ENCODE measurements at places on chromosomes 12 and 14.

GRCh38 chr14:81455390-81455789 is 55.3 kb upstream of the STON2 start:
- DNase-seq: no peak

GRCh38 chr14:92579244-92579936 is 65.8 kb downstream of the RIN3 start:
- DNase-seq: no peak

DNA sequence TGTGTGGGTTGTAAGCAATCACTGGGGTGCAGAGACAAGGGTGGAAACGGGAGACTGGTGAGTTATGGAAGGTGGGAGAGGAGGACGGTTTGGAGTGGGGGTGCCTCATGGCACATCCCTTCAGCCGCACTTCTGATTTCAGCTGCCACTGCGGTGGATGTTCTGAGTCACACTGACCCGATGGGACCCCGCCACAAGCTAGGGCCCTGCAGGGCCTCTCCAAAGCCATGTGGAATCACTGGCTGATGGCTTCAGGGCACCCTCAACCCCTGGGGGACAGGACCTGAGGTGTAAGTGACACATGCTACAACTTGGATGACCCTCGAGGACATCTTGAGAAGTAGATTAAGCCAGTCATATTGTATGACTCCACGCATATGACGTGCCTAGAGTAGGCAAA is 53.7 kb downstream of the GPR68 start:
- no peak for DNase-seq

- DNase-seq: no peak
These were observed 2.0 kb upstream of the PCNX1 start for GRCh38 chr14:70905301-70905700.

- DNase-seq: no peak
These were observed 41.9 kb downstream of the SLC16A7 start for GRCh38 chr12:59637692-59638070.

DNA sequence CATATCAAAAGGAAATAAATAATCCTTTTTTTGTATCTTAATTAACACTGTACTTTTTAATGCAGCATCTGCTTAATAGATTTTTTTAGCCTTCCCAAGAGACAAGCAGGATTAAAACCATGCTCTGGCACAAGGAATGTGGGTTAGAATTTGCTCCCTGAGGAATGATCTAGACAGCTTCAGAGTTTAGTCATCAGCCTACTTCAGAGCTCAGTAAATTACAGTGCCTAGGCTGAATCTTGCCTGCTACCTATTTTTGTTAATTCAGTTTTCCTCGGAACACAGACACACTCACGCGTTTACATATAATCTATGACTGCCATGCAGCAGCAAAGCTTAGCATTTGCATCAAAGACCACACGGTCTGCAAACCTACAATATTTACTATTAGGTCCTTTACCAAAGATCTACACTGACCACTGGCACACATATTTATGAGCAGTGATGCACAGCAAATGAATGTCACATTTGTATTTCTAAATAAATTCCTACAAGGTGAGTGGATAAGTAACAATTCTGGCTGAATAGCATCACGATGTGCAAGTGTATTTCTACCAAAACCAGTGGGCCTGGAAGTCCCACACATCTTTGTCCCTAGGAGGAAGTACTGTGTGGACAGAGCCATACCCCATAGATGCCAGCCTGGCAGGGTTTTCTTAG is 309.8 kb upstream of the TMEM132C start:
- DNase-seq: no peak

GRCh38 chr14:22159099-22159498 is 429.9 kb downstream of the DAD1 start:
- no peak for DNase-seq

- DNase-seq: no peak
These were observed 121.8 kb upstream of the NTF3 start for GRCh38 chr12:5310151-5310550.

DNA sequence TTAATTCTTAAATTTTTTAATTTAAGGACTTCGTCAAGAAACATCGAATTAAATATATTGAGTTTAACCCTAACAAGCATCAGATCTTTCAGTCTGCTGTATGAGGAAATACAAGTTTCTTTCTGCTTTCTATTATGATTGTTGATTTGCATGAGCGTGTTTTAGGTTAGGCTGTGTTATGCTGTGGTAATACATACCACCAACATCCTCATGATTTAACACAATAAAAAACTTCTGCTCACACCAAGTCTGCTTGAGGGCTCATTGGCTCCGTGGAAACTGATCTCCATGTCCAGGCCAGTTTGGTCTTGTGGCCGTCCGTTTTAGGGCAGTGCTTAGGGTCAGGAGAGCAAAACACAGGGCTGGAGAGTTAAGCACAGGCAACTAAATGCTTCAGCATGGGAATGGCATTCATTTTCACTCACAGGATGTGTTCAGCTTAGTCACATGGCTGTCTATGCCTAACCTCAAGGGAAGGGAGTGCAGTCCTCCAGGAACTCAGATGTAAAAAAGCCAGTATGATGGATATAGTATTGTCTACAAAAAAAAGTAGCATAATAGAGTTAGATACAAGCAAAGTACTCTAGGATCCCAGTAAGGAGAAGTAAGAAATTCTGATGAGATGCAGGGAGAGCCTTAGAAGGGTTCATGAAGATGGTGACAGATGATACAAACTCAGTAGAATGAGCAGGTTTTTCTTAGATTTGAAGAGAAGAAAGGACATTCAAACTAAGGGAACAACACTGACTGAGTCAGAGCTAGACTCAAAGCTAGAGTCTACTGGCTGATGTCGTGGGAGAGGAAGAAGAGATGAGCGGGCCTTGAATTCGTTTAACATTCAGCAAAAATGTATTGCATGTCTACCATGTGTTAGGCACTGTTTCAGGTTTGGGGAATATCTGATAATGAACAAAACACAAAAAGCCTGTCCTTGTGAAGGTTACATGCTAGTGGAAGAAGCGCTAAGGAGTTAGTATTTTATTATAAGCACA is 16.3 kb downstream of the MARK3 start:
- DNase-seq: no peak

GRCh38 chr14:91333650-91334039 is 84.0 kb downstream of the CCDC88C start:
- no peak for DNase-seq

DNA sequence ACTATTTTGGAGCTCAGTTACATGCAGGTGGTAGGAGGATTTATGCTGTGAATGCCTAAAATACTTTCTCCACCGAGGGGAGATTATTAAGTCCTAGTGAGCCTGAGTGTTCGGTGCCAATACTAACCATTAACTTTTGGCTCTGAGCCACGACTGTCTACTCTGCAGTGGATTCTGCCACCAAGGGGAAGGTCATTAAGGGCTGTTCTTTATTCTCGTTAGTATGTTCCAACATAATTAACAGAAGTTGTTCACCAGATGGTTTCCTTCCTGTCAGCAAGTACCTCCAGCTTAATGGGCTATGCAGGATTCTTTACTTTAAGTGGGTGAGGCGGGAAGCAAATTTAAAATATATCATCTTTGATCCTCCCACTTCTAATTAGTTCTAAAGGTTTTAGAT is 326.3 kb downstream of the BMP4 start:
- no peak for DNase-seq

DNA sequence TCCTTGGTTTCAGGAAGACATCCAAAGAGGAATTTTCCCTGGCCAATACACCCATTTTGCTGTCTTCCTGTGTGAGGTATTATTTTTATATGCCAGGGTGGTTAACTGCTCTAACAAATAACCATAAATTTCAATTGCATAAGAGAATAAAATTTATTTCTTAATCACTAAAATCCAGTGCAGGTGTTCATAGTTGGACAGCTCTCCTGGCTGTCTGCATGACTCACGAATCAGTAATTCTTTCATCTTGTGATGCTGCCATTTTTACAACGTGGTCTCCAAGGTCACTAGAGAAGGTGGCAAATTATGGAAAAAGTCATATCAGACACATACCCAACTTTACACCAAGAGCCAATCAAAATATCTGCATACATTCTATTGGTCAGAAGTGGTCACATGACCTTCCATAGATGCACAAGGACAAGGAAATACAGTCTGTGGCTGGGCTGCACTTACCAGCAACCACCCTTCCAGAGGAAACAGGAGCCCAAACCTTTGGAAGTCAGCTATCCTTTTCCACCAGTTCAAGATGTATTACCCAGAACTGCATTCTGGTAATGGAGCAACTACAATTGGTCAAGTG is 193.5 kb upstream of the PLEKHG7 start:
- no peak for DNase-seq

- no peak for DNase-seq
These were observed 46.8 kb downstream of the IQSEC3 start for GRCh38 chr12:113347-113746.

DNA sequence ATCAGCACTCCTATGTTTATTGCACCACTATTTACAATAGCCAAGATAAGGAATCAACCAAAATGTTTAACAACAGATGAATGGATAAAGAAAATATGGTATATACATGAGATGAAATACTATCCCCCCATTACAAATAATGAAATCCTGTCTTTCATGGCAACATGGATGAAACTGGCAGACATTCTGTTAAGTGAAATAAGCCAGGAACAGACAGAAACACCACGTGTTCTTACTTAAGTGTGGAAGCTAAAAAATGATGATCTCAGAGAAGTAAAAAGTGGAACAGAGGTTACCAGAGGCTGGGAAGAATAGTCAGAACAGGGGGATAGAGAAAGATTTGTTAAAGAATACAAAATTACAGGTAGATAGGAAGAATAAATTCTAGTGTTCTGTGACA is 113.7 kb upstream of the MDM1 start:
- DNase-seq: no peak

DNA sequence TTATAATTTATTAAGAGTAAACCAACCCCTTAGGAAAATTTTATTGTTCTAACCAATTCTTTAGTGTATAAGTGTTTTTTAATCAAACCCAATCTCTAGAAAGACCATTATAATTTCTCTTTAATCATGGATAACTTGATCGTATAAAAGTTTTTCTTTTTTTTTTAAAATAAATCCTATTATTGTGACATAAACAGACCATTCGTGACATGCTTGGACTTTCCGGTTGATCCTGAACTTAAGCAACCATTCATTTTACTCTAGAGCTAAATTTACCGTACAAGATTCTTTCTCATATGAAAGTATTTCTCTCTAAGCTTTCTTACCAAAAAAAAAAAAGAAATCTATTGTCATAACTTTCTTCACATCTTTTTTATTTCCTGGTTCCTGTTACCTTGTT is 32.6 kb upstream of the SLC38A4 start:
- no peak for DNase-seq

DNA sequence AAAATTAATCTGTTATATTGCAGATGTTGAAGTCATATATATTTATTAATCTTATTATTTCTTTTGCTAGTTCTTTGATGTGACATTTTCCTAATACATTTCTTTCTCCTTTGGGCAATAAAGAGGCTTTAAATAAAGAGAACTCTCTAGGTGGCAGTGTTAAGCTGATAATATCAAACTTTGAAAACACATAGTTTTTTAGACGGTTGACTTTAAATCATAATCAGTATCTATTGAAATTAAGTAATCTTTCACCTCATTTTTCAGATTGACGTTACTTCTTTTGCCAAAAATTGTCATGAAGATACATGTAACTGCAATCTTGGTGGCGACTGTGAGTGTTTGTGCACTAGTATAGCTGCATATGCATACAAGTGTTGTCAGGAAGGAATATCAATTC is 130.8 kb upstream of the PTPRQ start:
- no peak for DNase-seq

DNA sequence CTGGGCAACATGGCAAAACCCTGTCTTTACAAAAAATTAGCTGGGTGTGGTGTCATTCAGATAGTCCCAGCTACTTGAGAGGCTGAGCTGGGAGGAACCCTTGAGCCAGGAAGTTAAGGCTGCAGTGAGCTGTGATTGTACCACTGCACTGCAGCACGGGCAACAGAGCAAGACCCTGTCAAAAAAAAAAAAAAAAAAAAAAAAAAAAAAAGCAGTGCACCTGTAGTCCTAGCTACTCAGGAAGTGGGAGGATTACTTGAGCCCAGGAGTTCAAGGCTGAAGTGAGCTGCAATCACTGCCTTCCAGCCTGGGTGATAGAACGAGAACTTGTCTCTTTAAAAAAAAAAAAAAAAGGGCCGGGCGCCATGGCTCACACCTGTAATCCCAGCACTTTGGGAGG is 5.6 kb downstream of the REM2 start:
- no peak for DNase-seq

DNA sequence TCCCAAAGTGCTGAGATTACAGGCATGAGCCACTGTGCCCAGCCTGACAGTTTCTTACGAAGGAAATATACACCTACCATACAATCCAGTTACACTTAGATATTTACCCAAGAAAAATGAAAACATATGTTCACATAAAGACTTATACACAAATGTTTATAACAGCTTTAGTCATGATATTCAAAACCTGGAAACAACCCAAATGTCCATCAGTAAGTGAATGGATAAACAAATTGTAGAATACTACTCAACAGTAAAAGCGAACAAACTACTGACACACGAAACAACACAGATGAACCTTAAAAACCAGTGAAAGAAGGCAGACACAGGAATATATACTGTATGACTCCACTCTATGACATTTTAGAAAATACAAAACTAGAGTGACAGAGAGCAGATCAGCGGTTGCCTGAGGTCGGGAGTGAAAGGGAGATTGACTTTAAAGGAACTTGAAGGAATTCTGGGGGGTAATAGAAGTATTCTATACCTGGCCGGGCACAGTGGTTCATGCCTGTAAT is 83.6 kb downstream of the SPRING1 start:
- DNase-seq: no peak

GRCh38 chr14:55097881-55098560 is 31.0 kb upstream of the LGALS3 start:
- DNase-seq: no peak

- no peak for DNase-seq
These were observed 214.1 kb downstream of the PTPRO start for GRCh38 chr12:15536446-15536845.

DNA sequence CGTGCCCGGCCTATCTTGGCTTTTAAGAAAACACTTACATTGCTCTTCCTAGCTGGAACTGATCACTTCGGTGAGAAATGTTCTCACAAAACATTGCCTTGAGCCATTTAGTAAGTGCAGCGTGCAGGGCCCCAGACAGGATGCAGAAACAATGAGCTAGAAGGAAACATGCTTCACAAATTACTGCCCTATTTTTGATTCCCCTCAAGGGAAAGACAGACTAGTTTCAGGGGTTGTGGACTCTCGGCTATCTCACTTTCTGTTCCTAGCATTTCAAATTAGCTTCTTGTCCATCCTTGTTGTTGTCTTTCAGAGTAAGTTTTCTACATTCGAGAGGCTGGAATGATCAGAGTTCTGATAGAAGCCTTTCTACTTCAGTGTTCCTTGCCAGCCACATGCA is 21.6 kb downstream of the TGFB3 start:
- no peak for DNase-seq
